AG04450 (cell line): ENCODE measurements at places on chromosomes 12 and 14. TPM values are rescaled to one million over a fixed set of nuclear protein-coding genes. Genes with fewer than 3 reads are reported as not detected.

DNA sequence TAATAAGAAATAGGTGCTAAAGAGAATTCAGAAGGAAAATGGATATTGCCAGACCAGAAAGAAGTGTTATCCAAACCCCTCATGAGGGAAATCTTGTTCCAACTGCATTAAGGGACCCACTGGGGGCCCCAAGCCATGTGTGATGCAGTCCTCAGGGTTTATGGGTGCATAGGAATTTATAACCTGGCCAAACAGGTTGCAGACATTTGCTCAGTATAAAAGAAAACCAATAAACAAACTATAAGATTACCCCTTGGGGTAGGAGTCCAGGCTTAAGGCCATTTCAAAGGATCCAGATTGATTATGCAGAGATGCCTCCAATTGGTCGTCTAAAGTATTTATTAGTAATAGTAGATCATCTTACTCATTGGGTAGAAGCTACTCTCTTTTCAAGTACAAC, 240.9 kb upstream of the DIO3 start:
- DNase-seq = no peak

GRCh38 chr12:51792417-51792816, 56.1 kb downstream of the FIGNL2 start:
- no peak for DNase-seq

- no peak for DNase-seq
Measured at GRCh38 chr14:48748151-48748675, 838.0 kb downstream of the RPS29 start.

Gene KRT81
- 0.24 and 2.3 TPM in 2 replicates for polyA plus RNA-seq

Gene KRT80
- polyA plus RNA-seq = 2.1 and 2.3 TPM in 2 replicates

DNA sequence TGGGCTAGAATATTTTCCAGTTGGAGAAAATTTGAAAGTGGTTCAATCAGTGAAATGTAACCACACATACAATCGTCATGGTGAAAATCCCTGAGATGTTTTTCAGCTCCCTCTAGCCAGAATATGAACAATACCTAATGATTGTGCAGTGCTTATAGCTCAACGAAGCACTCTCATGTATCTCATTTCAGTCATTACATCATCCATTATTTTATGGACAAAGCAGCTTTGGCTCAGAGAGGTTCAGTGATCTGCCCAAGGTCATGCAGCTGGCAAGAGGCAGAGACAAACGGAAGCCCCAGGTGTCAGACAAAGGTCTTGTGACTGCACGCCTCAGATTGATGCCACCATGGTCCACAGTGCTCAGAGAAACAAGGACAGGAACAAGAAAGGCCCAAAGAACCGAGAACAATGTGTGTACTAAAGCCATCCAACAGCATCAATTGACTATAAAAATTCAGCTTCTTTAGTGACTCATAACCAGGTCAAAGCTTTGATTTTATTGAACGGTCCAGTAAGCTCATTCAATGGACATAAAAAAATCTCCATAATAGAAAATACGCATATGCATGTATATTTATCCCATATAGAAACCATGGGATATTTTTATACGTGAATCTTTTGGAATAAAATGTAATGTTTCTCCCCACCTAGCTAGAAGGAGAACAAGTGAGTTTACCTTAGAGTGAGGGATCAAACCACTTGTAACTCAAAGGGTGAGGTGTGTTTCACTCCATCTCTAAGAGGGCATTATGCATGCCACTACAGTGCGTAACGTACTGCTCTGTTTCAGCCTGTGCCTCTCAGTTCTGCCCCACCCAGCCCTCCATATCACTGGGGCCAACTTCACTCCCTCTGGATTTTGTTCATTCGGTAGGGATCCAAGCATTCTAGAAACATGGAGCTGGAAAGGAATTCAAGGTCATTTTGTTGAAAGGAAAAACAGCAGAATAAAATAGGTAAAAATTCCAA, 141.8 kb downstream of the GRIN2B start:
- DNase-seq = no peak

DNA sequence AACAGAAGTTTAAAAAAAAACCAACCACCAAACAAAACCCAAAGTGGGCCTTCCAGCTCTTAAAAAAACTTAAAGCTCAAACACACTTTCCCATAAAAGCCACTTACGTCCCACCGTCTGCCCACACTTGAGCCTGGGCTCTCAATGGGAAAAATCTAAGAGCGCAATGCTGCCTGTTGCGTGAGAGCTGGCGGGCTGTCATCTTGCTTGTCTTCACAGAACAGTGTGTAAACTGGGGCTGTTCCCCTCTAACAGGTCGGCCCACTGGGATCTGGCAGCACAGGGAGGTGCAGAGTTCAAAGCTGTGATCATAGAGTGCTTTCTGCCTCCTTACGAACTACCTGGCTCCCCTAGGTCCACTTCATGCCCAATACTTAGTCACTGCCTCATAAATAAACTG, 80.0 kb downstream of the DICER1 start:
- DNase-seq = no peak

Gene MYO1H
- polyA plus RNA-seq = not detected in 2 replicates

Gene SPIC
- not detected in 2 replicates for polyA plus RNA-seq

GRCh38 chr14:68583548-68584280, 209.2 kb downstream of the ZFP36L1 start:
- no peak for DNase-seq

Gene REM2
- 0.06 and 0.19 TPM in 2 replicates for polyA plus RNA-seq

- no peak for DNase-seq
Measured at GRCh38 chr12:67501362-67501761, 147.2 kb upstream of the DYRK2 start.

DNA sequence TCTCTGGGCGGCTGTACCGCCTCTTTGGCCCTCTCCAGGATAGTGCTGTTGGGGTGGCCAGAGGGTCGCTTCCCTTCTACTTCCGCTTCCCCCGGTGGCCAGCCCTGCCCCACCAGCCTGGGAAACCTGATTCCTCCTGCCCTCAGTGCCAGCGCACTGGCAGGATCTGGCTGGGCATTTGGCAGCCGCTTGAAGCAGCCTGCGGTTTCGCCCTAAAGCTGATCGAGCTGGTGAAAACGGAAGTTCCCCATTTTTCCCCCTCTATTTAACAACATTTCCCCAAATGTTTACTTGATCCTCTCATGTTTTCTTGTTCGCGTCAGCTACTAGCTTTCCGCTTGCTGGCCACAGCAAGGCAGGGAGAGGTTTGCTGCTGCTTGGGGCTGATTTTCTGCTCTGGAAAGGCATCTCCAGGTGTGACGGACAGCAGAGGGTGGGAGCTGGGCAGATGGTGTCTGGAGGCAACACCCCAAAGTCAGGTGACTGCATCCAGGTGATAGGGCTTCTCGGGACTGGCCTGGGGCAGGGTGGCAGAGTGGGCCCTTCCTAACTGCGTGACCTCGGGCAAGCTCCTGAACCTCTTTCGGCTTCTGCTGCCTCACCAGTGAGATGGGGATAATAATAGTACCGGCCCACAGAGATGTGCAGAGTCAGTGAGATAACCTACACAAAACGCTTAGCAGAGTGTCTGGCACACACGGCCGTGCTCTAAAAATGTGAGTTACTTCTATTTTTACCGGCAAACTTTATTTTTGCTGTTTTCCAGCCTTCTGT, 53.1 kb downstream of the TSPAN9 start:
- no peak for DNase-seq

Gene CABP1
- polyA plus RNA-seq = 0.09 and 0.27 TPM in 2 replicates

DNA sequence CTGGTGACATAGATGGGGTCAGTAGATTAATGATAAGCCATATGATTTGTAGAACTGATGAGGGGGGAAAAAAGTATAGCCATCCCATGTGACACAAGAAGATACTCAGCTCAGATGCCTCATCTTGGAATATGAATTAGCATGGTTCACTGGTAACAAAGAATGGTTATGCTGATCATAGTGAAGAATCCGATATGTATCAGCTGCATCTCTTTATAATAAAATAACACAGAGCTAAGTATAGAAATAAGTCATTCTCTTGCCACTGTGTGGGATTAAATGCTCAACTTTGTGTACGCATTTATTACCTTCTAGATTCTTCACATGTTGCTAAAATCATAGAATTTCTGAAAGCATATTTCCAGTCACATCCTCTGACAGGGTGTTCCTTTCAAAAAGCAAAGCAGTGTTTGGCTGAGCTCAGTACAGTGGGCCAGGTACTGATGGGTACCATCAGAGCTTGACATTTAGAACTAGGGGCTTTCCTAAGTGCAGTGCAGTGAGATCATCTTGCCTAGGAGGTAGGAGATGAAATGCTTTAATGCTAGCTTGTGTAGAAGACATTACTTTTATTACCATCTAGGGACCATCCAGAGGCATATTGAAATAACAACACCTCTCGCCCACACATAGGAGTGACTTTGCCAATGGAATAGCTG, 256.2 kb downstream of the TMEM117 start:
- DNase-seq = no peak

DNA sequence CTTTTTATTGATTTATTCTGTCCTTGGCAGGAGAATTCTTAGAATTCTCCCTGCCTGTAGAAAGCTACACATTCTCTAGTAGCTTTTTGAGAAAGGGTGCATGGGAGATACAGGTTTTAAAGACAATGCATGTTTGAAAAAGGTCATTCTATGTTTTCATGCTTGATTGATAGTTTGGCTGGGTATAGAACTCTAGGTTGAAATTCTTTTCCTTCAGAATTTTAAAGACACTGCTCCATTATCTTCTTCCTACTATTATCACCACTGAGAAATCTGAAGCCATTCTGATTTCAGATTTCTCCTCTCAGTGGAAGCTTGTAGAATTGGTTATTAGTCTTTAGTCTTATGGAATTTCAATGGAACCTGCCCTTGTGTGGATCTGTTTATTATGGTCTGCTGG, 14.0 kb downstream of the ATF7IP start:
- DNase-seq = no peak

DNA sequence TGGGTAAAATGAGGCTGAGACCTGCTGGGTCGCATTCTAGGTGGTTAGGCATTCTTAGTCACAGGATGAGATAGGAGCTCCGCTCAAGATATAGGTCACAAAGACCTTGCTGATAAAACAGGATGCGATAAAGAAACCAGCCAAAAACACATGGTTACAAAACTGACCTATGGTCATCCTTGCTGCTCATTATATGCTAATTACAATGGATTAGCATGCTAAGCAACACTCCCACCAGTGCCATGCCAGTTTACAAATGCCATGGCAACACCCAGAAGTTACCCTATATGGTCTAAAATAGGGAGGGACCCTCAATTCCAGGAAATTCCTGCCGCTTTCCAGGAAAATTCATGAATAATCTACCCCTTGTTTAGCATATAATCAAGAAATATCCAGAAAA, 132.4 kb downstream of the BRMS1L start:
- no peak for DNase-seq

Gene SRRM4
- polyA plus RNA-seq = not detected in 2 replicates

DNA sequence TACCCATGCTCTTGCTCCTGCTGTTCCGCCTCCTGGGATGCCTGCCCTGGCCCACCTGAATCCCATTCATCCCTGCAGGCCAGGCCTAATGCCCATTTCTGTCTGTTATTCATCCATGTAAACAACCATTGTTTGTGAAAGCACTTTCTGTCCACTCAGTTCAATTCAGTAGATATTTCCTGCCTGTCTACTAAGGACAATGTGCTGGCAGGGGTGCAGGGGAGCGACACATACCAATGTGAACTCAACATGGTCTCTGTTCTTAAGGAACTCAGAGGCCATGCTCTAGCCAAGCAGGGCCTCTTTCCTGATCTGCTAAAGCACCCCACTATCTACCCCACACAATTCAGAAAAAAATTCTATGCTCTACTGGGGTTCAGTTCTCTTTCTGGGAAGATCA, 88.5 kb upstream of the ZFP36L1 start:
- no peak for DNase-seq

GRCh38 chr12:132364348-132364902, 35.0 kb upstream of the GALNT9 start:
- DNase-seq = no peak

GRCh38 chr12:127125607-127126259, 1141.2 kb upstream of the TMEM132C start:
- DNase-seq = no peak

GRCh38 chr12:8687846-8688601, 9.8 kb upstream of the RIMKLB start:
- DNase-seq = peak; percentile 55
